ENCODE measurements at places on chromosomes 2 and 18.

GRCh38 chr2:240183006-240183874 is 42.8 kb upstream of the OTOS start:
- no peak for DNase-seq

GRCh38 chr2:73112026-73112912 is 479 bp downstream of the RAB11FIP5 start:
- no peak for DNase-seq

GRCh38 chr2:197615016-197615652 is 60.3 kb downstream of the RFTN2 start:
- DNase-seq = no peak

DNA sequence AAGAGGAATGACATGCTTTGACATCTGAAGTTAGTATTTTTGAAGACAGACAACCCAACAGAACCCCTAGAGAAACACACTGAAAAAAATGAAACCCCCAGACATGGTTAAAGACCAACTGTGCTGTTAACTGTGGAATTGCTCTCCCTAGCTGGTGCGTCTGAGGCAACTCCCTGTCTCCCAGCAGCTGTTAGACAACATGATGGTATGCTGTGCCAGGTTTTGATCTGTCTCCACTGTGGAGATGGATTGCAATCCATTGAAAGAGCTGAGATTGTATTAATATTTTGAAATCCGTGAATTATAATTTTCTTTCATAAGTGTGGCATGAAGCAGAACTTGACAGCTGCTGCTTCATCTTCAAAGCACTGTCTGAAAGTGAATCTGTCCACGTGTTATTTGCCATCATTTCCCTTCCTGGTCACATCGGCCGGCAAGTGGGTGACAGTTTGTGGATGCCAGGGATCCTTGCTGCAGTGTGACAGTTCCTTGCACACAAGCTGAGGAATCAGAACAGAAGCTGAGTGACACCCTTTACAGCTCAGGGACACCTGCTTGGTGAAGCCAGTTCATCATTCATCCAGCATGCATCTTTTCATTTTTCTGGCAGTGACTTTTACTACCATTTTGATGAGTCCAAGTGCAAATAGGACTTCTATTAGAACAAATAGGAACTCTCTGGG is 58.2 kb upstream of the ACSL3 start:
- DNase-seq = no peak

DNA sequence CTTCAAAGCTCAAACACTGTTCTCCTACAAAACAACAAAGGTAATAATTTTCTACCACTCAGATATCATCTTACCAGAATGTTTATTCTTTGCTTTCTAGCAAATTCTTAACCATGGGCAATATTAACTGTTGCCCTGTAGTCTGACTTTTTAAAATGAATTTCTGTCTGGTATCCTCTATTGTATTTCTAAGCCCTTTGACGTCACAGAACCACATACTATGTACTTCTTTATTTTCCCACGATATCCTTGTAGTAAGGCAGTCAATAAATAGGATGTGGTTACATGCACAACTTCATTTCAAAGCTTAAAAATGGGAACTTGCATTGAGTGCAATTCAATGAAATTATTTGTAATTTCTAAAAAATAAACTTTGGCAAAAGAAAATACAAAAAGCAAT is 58.7 kb downstream of the THADA start:
- no peak for DNase-seq

- no peak for DNase-seq
Observed at GRCh38 chr2:142745691-142746090, 131.8 kb upstream of the KYNU start.

DNA sequence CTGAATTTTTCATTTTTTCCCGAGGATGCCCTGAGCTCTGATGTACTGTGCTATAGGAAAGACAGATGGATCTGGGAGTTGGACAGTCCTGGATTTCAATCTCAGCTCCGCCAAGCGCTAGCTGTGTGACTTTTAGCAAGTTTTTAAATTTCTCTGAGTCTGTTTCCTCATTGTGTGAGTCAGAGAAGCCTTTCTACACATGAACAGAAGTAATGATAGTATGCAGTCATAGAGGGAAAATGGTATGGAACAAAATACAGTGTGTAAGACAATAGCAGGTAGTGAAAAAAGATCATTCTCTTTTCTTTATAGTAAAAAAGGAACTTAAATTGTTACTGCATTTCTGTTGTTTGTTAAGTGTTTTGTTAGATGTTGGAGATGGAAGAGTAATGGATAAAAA is 52.4 kb upstream of the PPM1B start:
- no peak for DNase-seq

GRCh38 chr2:238247002-238247822 is 7.4 kb upstream of the HES6 start:
- no peak for DNase-seq

DNA sequence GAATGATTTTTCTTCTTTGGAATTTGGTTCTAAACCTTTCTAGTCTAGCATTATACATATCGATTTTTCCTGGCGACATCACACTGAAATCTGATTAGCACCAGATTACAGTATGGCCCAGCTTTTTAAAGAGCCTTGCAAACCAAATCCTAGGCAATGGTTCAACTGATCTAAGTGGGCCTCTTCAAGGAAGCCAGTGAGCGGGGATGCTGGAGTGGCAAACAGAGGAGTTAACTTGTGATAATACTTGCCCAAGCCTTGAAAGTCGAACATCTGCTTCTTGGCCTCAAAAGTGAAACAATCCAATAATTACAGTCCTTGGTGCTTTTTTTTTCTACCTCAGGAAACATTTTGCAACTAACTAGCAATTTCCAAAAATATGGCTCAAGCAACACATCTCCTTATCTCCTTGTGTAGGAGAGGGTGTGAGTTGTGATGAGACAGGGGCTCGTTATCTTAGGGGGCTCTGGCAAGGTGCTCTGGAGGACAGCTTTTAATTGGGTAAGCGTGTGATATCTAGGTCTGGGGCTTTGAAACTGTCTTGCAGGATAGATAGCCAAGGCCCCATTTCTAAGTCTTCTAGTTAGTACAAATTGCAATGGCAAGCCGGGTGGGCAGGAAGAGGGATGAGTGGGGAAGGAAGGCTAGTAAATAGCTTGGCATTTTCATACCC is 240.2 kb upstream of the CCDC68 start:
- no peak for DNase-seq
